ENCODE measurements at places on chromosomes 11 and 22. TPM values are rescaled to one million over a fixed set of nuclear protein-coding genes. Genes with fewer than 3 reads are reported as not detected.

TUBA8 gene
- total RNA-seq: 0.99 TPM

TRIM49D2 gene
- not detected for total RNA-seq

DNA sequence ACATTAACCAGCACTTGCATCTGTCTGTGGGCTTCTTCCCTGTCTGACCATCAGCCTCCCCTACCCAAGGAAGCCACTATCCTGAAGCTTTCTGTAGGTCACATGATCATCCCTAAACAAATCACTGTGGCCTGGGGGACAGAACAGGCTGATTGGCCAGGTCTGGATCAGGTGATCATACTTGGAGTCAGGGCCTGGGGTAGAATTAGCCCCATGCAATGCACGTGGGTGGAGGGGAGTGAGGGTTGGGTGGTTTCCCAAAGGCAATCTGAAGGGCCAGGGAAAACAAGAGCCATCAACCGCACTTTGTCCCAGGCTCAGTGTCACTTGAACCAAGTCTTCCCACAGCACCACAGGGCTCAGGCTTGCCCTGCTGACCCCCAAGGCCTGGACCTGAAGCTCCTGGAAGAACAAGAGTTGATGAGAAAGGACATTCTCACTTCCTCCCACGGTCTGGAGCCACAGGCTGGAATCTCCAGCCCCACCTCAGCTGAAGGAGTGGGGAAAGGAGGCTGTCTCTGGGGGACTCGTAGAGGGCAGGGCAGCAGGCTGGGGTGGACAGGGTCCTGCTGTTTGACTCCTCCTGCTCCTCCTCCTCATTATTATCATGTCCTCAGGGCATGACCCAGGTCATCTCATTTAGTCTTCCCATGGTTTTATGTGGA lies 31.5 kb upstream of the TSPAN18 start:
- no peak for DNase-seq

DNA sequence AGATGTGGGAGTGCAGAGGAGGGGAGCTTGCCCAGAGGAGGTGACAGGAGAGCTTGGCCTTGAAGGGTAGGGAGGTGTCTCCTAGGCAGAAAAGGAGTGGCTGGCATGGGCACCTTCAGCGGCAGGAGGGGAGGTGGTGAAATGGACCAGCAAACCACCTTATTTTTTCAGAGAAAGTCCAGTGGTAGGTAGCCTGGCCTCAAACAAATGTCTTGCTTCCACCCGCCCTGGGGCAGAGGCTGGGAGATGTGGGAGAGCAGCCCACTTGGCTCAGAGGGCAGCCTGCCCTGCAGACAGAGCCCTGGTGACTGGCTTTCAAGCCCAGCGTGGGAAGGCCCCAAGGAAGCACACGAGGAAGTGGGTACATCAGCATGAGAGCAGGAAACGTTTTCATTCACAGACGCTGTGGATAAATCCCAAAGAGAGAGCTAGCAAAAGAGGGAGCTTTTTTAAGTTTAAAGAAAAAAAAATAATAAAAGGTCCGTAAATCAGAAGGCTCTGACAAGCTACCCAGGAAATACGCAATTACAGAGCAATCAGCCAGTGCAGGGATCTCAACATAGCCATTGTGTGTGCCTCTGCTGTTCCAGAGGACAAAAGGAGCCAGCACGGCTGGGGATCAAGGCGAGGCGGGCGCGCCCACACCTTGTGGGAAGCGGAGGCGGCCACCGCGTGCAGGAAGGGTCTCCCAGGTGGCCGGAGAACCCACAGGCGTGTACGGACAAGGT lies 238.7 kb upstream of the PLET1 start:
- DNase-seq: no peak

GRCh38 chr11:111194860-111195568 lies 50.5 kb upstream of the POU2AF2 start:
- no peak for DNase-seq

DNA sequence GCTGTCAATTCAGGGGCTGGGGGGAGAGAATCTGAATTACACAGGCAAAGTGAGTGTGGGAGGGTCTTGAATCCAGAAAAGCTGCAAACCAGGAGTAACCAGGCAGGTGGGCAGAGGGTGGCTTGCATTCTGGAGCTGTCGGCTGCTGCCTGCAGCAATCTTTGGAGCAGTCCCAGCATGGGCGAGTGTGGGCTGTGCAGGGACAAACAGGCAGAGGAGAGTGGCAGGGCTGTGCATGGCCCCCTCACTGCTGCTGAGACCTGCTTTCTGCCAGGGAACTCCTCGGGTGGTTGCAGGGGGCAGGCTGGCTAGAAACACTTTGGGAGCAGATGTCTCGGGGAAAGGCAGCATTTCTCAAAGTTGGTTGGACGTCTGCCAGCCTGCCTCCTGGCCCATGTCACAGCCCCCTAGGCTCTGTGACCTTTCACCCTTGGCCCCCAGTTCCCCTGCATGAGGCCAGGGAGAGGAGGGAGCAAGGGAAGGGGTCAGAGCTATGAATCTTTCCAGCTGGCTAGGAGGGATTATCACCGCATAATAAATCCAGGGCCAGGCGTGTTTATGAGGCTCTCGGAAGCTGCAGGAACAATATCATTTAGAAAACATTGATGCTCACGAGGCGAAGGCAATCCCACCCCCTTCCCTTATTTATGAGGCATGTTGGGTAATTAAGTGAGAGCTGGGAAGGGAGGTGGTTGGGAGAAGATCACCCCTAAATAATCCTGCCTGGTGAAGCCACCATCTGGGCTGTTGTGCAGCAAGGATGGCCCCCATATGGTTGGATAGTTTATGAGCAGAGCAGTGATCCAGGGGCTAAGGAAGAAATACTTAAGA lies 212.3 kb upstream of the NCAM1 start:
- DNase-seq: no peak

GGTLC2 gene
- not detected for total RNA-seq

DNA sequence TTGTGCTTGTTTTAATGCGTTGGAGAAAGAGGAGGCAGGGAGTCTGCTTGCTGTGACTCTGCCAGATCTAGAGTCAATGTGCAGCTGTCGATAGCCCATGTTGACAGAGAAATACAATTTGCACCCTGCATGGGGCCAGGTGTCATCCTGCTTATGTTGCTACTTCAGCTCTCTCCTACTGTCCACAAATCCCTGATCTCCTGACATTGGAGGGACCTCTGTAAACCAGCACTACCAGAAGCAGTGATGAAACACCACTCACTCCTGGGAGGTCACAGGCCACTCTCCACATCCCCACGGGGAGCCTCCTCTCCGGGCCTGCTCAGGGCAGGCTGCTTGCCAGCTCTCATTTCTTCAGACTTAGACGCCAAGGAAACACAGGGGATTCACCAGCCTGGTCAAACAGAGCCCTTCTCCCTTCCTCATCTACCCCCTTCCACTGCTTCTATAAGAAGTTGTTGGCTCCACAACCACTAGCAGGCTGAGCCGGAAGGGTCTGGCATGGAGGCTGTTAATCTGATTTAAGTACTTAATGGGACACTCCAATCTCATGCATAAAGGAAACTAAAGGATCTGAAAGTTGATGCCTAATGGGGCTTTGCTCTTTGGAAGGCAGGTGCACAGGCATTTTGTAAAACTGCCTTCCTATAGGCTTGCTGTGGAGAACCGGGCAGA lies 29.9 kb upstream of the CSNK2A3 start:
- no peak for DNase-seq

DNA sequence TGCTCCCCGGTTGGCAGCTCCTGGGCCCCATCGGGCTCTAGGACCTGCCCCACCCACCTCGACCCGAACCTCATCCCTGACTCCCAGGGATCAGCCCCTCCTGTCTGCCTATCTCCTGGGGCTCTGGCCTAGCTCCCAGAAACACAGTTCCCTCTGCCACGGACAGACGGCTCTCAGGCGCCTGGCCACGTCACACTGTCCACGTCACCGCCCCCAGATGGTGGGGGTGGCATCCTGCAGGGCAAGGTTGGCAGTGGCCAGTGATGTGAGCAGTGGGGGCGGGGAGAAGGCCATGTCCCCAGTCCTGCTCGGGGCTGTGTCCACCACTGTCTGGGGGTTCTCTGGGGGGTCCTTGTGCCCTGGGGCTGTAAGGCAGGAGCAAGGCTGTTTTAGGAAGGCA lies 29.2 kb downstream of the SYT7 start:
- DNase-seq: no peak

DNA sequence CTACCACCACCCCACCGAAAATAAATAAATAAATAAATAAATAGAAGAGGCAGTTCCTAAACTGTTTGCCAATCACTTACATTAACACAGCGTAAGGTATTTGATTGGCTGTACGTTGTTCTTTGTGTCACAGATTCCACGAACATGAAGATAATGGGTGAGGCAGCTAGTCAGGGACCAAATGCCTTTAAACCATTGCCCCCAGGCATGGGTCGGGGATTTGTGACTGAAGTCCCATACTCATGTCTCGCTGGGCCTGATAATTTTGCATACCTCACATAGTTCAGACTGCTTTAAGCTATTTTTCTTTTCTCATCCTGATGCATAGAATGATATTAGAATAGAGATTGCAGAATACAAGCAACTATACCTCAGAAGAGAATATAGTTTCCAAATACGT lies 3.6 kb upstream of the CBL start:
- no peak for DNase-seq

DNA sequence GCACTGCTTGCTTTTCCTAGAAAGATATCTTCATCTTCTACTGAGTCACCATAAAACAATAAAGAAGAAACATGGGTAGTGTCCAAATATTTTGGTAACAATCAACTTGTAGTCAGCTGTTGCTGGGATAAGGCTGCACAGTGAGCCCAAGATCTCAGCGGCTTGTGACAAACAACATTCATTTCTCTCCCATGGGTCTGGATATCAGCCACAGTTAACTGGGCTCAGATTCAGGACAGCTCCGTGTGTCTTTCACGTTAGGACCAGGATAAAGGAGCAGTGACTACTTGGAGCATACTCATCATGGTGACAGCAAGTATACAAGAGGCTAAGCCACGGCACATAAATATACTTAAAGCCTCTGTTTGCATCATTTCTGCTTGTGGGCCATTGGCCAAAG lies 27.9 kb upstream of the GRK3 start:
- no peak for DNase-seq

GRCh38 chr22:17875156-17875555 lies 100.9 kb upstream of the BID start:
- no peak for DNase-seq

DNA sequence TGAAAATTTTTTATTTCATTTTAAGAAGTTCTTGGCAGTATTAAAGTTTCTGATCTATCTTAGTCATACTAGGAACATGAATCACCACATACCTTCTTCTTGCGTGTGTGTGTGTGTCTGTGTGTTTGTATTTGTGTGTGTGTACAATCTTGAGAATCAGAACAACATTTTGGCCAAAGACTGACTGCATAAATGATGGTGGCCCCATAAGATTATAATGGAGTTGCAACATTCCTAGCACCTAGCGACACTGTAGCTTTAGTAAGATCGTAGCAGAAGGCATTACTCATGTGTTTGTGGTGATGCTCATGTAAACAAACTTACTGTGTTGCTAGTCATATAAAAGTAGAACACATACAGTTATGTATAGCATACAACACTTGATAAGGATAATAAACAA lies 205.4 kb downstream of the FAM76B start:
- DNase-seq: no peak

DNA sequence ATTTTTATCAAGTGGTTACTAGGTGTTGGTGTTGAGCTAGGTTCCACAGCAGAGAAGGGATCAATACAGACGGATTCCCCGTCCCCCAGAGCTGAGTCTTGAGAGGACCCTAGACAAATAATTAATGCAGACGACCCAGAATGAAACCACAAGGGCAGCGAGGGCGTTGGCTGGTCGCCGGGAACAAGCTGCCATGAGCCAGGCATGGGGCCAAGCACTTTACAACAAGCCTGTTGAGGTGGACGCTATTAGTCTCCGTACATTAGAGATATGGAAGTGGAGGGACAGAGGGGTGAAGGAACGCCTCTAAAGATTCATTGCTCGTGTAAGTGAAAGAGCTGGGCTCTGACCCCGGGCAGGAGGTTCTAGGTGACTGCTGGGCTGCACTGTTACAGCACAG lies 77.1 kb upstream of the EIF3D start:
- no peak for DNase-seq

- no peak for DNase-seq
Observed at GRCh38 chr11:115606498-115607220, 102.4 kb upstream of the CADM1 start.

FZD4 gene
- 22.9 TPM for total RNA-seq

SLC22A25 gene
- not detected for total RNA-seq

OR5P2 gene
- not detected for total RNA-seq

ANGPTL5 gene
- not detected for total RNA-seq

DNA sequence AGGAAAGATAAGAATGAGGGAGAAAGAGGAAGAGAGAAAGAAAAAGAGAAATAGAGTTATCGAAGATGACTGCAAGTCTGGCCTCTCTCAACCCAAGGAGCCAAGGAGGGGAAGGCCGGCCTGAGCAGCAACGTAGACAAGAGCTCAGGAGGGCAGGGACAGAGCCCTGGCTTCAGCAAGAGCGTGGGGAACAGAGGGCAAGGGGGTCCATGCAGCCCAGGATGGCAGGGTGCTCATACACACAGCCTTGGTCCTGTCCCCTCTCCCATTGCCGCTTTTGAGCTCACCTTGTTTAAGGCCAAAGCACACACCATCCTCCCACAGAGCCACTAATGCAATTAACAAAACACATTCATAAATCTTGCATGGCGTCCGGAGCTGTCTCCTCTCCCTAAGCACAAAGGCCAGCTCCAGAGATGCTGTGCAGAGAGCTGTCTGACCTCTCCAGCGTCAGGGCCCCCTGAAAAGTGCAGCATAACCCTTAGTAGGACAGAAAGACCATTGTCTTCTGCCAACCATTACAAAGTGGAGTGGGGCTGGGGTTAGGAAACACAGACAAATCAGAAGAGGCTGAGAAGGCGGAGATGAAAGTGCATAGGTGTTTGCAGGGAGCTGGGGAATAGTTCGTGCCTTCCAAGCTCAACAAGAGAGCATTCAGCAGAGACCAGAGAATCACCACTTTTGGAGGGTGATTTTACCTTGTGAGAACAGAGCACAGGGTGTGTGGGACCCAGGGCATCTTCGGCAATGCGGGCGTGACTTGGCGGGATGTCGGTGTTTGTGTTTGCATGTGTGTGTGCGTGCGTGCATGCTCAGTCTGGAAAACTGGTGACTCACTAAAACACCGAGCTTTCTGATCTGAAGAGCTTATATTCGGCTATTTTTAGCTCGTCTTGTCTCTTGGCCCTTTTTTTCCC lies 28.2 kb upstream of the JAM3 start:
- DNase-seq: peak; percentile 86

DNA sequence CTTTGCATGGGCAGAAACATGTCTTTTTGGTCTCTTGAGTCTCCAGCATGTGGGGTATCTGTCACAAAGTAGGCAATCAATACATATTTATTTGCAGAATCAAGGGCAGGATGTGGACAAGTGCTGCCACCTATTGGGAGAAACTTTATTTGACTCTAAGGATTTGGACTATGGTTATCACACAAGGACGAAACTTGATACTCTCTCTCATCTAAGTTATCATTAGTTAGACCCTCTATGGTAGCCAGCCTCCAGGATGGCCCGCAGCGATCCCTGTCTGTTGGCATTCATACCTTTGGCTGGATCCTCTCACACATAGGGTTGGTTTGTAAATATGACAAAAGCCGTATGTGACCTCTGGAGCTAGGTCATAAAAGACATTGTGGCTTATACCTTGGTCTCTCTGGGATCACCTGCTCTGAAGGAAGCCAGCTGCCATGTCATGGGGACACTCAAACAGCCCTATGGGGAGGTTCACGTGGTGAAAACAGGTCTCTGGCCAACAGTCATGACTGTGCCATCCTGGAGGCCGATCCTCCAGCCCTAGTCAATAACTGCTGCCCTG lies 1.1 kb upstream of the FBXO7 start:
- no peak for DNase-seq

Data from sigmoid colon (tissue), 7 donors.